ENCODE measurements at places on chromosomes 7 and 10.
A peak's percentile ranks its signal among the peaks of the same experiment; 100 is the strongest.

DNA sequence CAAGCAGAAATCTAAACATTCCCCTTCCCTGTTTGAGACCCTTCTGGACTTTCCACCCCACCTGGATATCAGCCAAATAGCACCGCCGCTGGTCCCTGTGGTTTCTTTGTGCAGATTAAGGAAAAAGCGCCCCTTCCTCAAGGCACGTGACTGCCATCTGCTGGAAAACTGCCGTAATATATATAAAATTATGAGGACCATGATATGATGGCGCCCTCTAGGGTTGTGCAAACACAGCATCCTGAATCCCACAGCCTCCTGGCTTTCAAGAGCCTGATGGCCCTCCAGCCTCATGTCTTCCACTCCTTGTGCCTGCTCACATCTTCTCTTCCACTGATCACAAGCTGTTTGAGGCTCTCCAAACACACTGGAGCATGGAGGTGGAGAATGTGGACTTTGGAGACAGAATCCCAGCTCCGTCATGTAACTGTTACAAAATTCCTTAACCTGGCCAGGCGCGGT, 121.3 kb downstream of the MYL10 start:
- peak; percentile 86 for DNase-seq

DNA sequence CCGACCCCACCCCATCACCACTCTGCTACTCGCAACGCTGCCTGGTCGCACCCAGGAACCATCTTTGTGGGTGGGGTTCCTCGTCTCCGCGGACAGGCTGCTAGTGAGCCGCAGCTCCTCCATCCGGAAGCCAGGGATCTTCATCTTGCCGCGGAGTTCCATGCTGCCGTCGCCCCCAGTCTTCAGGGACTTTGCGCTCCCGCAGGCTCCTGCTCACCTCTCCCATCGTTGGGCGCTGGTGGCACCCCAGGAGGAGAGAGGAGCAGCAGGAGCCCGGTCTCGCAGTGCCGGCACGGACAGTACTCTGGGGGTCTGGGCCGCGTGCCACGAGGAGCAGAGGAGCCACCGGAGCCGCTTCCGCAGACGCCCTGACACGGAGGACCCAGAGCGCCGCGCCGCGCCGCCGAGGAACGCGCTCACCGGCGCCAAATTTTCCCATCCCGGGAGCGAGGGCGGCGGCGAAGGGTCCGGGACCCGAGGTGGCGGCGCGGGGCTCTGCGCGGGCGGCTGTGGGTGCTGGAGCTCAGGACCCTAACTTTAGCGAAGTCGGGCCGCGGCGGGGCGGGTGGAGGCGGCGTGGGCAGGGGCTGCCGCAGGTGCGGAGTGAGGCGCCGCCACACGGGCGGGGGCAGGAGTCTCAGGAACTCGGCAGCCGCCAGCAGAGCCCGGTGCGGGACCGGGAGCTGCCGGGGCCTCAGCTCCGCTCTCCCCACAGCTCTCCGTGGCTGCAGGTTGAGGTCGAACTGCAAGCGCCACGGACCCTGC, 750.1 kb upstream of the SORCS1 start:
- no peak for DNase-seq

- DNase-seq = no peak
Observed at GRCh38 chr7:25026156-25026555, 46.2 kb upstream of the OSBPL3 start.

GRCh38 chr7:114554781-114555537, 140.3 kb downstream of the FOXP2 start:
- no peak for DNase-seq

GRCh38 chr10:70455213-70455630, 13.7 kb upstream of the NODAL start:
- no peak for DNase-seq

DNA sequence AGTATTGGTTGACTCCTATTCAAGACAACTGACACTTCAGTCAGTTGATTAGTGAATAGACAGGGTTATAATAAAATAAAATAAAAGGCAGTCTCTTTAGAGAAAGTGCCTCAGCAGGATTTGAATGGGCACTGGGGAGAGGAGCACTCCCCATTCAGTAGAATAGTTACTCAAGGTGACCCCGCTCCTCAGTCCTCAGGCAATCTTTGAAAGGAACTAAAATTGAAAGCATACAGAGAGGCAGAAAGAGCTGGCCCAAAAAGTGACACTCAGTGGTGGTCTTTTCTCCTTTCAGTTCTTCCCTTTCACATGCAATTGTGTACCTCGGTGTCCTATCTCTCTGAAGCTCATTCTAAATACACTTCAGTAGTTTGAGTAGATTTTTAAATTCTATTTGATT, 47.4 kb upstream of the MACC1 start:
- no peak for DNase-seq

DNA sequence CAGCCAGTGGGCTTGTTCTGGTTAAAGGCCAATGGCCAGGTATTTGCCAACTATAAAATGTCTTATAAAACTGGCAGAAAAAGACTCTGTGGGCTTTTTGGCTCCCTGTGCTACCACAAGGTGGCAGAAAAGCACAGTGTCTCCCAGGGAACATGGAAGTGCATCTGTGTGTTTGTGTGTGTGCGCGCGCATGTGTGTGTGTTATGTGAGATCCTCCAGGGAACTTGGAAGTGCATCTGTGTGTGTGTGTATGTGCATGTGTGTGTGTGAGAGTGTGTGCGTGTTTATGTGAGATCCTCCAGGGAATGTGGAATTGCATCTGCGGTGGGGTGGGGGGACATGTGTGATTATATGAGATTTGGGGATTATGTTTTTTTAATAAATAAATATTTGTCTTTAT, 30.2 kb upstream of the ABI1 start:
- DNase-seq = peak; percentile 91

DNA sequence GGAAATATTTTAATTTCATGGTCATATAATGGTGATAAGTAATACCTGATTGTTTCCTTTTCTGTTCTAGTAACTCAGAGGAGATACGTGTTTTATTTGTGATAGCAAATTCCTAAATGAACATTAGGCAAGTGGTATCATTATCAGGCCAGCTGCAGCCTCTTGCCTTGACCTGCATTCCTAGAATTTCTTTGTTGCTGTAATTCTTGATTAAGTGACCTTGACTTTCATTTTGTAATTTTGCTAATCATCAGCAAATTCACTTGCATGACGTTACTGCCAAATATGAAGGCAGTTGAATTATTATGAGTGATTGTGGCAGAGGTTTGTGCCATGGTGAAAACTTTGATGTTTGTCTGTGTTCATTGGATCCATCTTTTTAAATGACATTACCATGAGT, 5.6 kb upstream of the AS3MT start:
- DNase-seq = no peak

- no peak for DNase-seq
Observed at GRCh38 chr10:52541006-52541473, 227.0 kb downstream of the DKK1 start.

GRCh38 chr7:36871863-36872262, 147.6 kb upstream of the AOAH start:
- DNase-seq = peak; percentile 20

DNA sequence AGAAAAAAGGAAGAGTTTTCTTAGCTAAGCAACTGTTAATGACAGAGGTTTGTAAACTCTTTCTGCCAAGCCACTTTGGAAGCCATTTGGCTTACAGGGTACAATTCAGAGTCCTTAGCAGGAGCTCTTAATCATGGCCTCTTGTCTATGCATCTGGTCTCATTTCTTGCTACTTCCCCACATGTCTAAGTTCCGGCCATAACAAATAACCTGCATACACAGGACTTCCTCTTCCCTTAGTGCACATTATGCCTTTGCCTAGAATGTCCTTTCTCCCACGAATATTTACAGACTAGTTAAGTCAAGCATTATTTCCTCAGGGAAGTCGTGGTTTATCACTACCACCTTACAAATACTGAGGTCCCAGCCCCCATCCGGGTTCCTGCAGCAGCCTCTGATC, 8.6 kb upstream of the UPF2 start:
- peak; percentile 17 for DNase-seq

DNA sequence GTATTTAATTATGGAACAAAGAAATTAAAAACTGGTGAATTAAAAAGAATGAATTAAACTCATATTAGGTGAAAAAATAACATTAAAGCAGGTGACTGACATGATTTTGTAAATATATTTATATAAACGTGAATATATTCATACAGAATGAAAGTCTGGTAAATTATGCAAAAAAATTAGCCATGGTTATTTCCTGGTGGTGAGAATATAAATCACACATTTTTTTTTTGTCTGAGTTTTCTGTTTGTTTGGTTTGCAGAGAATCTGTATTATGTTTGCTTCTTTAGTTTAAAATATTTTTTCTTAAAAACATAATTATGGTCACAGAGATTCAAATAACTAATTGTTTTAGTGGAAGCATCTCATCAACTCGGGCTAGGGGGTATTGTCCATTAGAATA, 73.0 kb upstream of the CSTF2T start:
- DNase-seq = no peak

GRCh38 chr10:58776568-58777318, 264.1 kb downstream of the BICC1 start:
- no peak for DNase-seq

- no peak for DNase-seq
Observed at GRCh38 chr10:53079283-53079682, 306.7 kb upstream of the MBL2 start.

- DNase-seq = no peak
Observed at GRCh38 chr7:111561654-111561903, 713 bp downstream of the IMMP2L start.

DNA sequence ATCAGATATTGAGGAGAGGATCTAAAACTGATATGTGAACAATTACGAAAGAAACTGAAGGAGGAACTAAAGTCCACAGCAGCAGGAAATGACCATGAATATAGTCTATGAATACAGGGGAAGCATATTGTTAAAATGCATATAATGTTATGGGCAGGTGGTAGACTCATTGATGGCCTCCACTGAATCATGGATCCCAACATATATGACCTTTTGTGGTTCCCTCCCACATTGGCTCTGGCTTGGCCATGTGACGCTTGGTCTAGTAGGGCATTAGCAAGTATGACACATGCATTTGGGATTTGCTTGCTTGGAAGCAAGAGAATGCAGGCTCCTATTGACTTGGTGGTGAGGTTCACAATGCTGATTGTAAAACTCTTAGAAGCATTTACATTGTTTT, 55.2 kb upstream of the RAB18 start:
- no peak for DNase-seq

- DNase-seq = no peak
Observed at GRCh38 chr10:33229252-33229948, 105.1 kb downstream of the NRP1 start.

- peak; percentile 56 for DNase-seq
Observed at GRCh38 chr7:134954197-134955082, 31.9 kb upstream of the AGBL3 start.

GRCh38 chr10:101779544-101780186, 3.6 kb downstream of the NPM3 start:
- DNase-seq = peak; percentile 68

- peak; percentile 54 for DNase-seq
Observed at GRCh38 chr7:322111-322671, 32.2 kb downstream of the FOXL3 start.

DNA sequence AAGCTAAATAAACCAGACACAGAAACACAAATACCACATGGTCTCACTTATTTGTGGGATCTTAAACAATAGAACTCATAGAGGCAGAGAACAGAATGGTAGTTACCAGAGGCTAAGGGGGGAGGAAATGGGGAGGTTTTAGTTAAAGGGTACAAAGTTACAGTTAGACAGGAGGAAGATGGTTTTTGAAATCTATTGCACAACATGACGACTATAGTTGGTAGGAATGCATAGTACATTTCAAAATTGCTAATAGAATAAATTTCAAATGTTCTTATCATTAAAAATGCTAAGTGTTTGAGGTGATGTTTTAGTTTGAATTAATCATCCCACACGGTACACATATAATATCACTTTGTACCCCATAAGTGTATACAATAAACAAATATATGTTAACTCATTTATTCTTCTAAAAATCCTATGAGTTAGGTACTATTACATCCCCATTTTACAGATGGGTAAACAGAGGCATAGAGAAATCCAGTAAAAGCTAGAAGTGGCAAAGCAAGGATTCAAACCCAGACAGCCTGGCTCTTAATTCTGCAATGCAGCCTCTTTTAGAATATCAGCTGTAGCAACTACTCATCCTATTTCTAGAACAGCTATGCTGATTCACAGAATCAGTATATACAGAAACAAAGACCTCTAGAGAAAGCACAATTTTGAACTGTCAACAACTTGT, 50.9 kb downstream of the HBP1 start:
- no peak for DNase-seq

GRCh38 chr10:84943541-84943940, 615.2 kb downstream of the CCSER2 start:
- DNase-seq = no peak

DNA sequence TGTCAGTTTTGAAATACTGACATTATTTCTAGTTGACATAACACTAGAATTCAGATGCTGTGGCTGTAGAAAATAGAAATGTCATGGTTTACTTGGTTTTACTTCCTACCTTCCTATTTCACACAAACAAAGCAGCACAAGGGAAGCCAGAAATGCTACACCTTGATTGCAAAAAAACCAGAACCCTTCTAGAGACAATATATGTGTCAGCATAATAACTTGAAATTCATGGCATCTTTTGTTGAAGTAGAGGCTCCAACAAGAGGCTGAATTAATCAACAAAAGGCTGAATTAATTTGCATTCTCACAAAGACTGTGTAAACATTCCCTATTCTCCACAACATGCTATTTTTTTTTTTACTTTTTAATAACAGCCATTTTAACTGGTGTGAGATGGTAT, 25.2 kb downstream of the ZNF117 start:
- DNase-seq = no peak

- no peak for DNase-seq
Observed at GRCh38 chr10:133079836-133080682, 7.7 kb upstream of the ADGRA1 start.

- no peak for DNase-seq
Observed at GRCh38 chr10:78038105-78038504, 4.4 kb downstream of the RPS24 start.

GRCh38 chr7:31651234-31652062, 35.6 kb upstream of the PPP1R17 start:
- DNase-seq = no peak

- DNase-seq = no peak
Observed at GRCh38 chr7:158204453-158204852, 383.2 kb downstream of the PTPRN2 start.

DNA sequence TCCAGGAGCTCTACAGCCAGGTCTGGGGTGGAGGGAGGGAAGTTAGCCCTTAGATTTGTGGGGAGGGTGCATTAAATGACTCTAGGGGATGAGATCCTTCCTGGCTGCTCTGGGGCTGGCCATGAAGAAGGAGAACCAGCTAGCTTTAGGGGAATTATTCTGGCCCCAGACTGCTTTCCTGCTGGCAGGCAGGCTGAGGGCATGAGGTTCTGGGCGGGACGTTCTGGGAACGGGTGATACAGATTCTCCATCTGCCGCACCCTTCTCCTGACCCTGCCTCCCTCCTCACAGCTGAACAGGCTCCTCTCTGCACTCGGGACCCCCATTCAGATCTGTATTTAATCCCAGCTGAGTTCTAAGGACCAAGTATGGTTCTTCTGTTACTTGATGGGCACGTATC, 23.9 kb downstream of the GOLGA7B start:
- DNase-seq = no peak

GRCh38 chr7:128358233-128358632, 3.3 kb downstream of the PRRT4 start:
- DNase-seq = no peak

GRCh38 chr7:22879280-22879679, 56.6 kb upstream of the TOMM7 start:
- no peak for DNase-seq
